ENCODE measurements at places on chromosomes 12 and 14.

- no peak for DNase-seq
Observed at GRCh38 chr14:32443890-32444661, 115.0 kb downstream of the AKAP6 start.

DNA sequence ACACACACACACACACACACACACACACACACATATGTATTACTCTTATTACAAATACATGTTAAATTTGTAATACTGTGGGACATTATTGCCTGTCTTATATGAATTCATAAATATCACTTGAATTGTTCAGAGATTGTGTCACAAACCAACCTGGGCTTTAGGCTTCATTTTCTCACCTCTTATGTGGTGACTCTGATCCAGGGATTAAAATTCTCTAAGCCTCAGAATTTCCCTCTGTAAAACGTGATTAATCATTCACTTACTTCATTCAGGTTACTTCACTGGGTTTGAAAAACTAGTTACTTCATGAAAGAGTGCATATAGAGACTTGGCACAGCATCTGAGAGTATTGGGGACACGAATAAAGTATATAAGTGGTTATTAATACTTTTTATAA, 240.3 kb upstream of the PDZRN4 start:
- DNase-seq, result no peak

- DNase-seq, result no peak
Observed at GRCh38 chr12:77401770-77402081, 336.4 kb upstream of the E2F7 start.

- DNase-seq, result no peak
Observed at GRCh38 chr12:112112409-112113133, 4.0 kb upstream of the NAA25 start.

GRCh38 chr12:23742574-23742973, 206.9 kb downstream of the SOX5 start:
- no peak for DNase-seq

GRCh38 chr12:128795530-128796361, 28.0 kb downstream of the SLC15A4 start:
- DNase-seq, result no peak

DNA sequence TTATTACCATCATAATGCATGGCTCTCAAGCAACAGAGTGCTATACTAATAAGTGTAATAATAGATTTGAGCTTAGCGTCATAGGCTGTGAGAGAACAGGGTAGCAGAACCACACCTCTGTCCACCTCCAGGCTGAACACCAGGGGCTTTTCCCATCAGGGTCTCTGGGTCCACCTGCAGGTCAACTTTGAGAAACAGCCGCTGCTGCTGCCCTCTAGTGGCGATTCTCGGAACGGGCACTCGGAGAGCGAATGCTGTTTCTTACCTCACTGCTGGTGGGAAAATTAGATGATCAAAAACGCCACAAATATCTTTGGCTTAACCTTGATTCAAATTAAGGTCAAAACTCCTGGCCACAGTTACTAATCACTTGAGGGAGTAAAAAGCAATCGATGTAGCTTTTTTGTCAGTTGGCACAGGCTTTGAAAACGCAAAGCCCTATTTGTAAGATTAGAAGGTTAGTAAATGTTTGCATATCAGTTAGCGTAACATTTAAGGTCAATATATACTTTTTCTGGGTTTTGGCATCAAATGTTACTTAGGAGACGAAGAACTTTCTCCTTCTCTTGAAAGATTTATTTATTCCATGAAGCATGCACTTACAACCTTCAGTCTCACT, 127.9 kb upstream of the TMEM132D start:
- DNase-seq, result no peak

GRCh38 chr12:118377021-118377883, 897 bp downstream of the SUDS3 start:
- DNase-seq, result no peak

- DNase-seq, result no peak
Observed at GRCh38 chr14:77556946-77557345, 58.3 kb upstream of the ISM2 start.

- DNase-seq, result no peak
Observed at GRCh38 chr12:7934091-7934888, 1.7 kb downstream of the SLC2A3 start.

DNA sequence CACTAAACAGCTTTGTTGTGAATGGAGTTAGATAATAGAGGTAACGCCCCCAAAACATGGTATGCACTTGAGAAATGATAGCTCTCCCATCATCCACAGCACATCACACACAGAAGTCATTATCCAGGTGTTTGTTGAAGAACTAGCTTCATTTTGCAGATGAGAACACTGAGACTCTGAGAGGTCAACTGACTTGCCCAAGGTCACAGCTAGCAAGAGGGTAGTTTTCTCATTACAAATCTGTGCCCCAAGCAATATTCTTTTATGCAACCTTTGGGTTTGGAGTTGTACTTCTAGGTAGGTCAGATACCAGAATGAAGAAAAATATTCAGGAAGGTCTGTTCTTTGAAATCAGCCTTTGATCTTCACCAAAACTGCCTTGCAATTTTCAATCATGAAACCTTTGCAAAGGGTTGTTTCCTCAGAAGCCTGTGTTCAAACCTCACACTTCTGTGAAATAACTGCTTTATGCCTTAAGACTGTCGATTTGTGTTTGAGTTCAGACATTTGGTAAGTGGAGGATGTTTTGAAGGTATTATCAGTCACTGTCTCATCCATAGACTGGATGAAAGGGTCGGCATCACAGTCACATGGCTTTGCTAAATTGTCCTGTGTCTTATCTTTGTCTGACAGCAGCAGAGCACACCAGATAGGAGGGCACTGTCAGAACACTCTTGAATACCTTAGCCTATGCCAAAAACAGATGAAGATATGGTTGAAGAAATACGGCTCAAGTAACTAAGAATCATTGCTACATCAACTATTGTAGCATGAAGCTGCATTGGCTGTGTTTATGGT, 233.2 kb upstream of the BTG1 start:
- DNase-seq, result no peak

GRCh38 chr12:26976687-26977086, 37.5 kb downstream of the TM7SF3 start:
- no peak for DNase-seq

DNA sequence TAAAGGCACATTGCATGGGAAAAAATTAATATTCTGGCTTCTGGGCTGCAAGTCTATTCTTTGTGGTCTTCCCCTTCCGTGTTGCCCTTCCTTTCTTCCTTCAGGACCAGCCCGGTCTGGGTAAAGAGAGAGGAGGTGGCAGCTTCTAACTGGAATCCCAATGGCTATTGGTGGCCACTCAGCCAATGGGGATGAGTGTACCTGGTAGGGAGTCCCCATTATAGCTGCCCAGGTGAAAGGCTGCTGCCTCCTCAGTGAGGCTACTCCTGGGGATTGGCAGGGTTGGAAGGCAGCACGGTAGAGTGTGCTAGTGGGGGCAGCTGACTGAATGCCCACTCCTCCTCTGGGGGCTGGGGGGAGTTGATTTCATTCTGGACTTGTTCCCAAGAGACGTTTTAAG, 112.6 kb downstream of the RBM19 start:
- peak; percentile 52 for DNase-seq

DNA sequence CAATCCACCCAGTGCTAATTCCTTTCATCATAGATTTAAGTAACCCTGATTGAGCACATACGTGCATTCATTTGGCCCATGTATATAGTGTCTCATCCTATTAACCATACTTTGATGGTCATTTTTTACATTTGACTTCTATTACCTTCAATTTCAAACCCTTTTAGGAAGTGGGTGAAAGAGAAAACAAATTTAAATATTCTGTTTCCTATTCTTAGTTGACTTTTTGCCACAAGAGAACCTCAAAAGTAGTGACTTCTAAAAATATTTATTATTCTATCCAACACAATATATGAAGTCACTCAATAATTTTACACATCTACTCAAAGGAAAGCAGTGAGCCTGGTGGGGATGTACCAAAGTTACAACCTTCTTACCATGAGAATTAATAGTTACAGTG, 164.9 kb downstream of the CEP128 start:
- no peak for DNase-seq

DNA sequence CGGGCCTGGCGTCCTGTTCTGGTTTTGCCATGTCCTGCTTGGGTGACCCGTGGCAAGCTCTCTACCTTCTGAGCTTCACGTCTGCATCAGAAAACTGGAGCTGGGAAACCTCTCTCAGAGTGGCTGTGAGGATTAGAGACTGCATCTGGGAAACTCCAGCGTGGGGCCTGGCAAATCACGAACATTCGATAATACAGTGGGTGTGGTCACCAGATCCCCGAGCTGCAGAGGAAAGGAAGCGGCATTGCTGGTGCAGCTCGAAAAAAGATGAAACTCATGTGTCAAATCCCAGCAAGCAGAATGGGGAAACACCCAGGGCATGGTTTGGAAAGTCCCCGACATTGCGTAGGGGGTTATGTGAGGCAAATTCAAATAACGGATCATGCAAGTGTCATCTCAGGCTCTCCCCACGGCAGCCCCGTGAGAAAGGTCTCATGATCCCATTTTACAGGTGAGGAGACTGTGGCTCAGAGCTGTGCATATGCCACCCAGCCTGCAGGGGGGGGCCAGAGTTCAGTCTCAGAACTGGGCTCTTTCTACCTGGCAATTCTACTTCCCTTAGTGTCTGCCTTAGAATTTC, 98.1 kb upstream of the VRK1 start:
- no peak for DNase-seq

DNA sequence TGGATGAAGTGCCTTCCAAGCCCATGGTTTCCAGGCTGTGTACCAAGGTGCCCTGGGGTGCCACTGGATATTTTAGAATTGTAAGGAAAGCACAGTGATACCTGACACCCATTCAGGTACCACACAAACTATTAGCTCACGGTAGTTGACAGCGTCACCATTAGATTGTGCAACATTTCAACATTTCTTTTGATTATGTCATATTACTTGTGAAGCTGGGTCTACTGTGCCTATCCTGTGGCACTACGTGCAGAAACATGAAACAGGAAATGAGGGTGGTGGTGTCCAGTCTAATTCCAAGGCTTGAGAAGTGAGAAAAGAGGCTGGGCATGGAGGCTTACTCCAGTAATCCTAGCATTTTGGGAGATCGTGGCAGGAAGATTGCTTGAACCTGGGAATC, 75.5 kb upstream of the CPM start:
- peak; percentile 36 for DNase-seq

- no peak for DNase-seq
Observed at GRCh38 chr12:25882266-25882665, 76.2 kb upstream of the RASSF8 start.

- no peak for DNase-seq
Observed at GRCh38 chr12:9851927-9852326, 17.2 kb downstream of the CLEC2B start.

DNA sequence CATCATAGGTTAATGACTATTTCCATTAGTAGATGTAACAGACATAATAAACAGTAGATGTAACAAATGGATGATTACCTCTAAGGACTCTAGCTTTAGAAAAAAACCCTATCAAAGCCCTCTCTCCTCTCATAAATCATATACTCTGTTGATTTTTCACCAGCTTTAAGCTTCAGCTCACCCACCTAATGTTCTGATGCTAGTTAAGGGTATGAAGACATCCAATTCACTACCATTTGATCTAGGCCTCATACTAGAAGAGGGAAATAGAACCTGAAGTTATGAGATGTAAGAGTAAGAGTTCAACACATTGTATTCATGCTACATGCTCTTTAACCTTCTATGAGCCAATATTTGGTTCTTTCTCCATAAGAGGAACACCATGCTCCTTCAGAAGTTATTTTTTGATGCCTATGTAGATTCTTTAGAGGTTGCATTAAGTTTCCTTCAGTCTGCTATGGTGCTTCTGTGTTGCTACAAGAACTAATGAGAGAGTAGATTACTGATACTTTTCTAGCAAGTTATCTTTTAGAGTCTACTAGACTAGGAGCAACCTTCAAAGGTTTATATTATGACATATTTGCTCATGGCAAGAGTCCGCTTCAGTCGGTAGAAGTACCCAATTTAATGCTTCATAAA, 16.0 kb downstream of the A2M start:
- no peak for DNase-seq

GRCh38 chr14:71610797-71611196, 321.4 kb upstream of the RGS6 start:
- peak; percentile 17 for DNase-seq

DNA sequence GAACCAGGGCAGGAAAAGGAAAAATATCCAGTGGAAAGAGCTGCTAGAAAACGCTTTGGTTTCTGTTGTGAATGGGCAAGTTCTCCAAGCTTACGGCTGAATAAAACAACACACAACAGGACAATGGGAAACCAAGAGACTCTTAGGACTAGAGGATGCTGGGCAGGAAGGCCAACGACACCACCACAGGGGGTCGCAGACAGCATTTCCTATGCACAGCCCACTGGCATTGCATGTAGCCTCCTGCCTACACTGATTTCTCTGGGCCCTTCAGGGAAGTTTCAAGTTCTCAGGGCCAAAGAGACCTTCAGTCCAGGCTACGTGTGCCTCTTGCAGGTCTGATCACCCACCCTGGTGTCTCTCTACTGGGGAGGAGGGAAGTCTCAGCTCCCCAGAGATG, 108.0 kb downstream of the RIMBP2 start:
- DNase-seq, result no peak

DNA sequence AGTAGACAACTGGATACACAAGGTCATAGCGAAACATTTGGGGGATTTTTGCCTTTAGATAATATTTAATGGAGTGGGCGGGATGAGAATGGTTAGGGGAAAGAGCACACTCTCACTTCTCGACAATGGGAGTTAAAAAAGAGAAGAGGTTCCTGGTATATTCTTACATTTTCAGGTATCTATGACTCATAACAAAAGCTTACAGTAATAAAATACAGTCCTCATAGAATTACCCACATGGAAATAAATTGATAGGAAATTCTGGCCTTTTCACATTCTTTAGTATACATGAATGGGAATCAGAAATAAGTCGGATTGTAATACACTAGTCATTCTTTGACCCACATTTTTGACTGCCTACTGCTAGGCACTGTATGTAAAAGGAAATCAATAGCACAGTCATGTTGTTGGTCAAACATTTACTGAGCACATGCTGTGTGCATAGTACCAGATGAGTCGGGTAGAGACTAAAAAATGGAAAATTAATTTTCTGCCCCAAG, 8.2 kb upstream of the CRADD start:
- no peak for DNase-seq

- DNase-seq, result no peak
Observed at GRCh38 chr14:105180592-105181548, at the start of gene NUDT14. Gene NUDT14, minus strand, starts transcription at chr14:105181312. Its CDS starts 103 bp downstream, at chr14:105181209.

Measured in NCI-H1417 treated with DMSO at 0.1 percent for 48 hours (cell line).